Activated CD4-positive, alpha-beta memory T cell treated with anti-CD3 and anti-CD28 coated beads, Interleukin-2, amount 10 ng/mL, durations not matched to agents 7 days and 5 days (primary cell): ENCODE measurements at places on chromosomes 3 and 15. TPM values are rescaled to one million over a fixed set of nuclear protein-coding genes. Genes with fewer than 3 reads are reported as not detected.

Gene GOLGA6L10
- total RNA-seq = 1.1 TPM

Gene SLC6A20
- total RNA-seq = not detected

Gene FOXB1
- total RNA-seq = 5.2 TPM

Gene RARRES1
- not detected for total RNA-seq

Gene TMEM207
- total RNA-seq = not detected

Gene TM4SF18
- not detected for total RNA-seq

Gene UNC13C
- total RNA-seq = not detected

Gene BNC1
- not detected for total RNA-seq
